NAMALWA (cell line): ENCODE measurements at places on chromosomes 1 and 21.

DNA sequence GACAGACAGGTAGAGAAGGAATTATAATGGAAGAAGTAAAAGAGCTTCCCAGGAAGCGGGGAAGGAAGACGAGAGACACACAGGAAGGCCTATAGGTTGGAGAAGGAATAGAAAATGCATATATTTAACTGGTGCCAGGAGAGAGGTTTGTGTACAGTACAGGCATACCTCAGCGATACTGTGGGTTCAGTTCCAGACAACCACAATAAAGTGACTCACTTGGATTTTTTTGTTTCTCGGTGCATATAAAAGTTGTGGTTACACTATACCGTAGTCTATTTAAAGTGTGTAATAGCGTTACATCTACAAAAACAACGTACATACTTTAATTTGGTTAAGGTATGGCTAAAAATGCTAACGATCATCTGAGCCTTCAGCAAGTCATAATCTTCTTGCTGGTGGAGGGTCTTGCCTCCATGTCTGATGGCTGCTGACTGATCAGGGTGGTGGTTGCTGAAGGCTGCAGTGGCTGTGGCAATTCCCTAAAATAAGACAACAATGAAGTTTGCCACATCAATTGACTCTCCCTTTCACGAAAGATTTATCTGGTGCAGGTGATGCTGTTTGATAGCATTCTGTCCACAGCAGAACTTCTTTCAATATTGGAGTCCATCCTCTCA, 16.0 kb downstream of the YARS1 start:
- DNase-seq: no peak

GRCh38 chr1:191151321-191151807, 673.7 kb upstream of the BRINP3 start:
- no peak for DNase-seq

GRCh38 chr1:151775894-151776664, 12.8 kb upstream of the MRPL9 start:
- no peak for DNase-seq

DNA sequence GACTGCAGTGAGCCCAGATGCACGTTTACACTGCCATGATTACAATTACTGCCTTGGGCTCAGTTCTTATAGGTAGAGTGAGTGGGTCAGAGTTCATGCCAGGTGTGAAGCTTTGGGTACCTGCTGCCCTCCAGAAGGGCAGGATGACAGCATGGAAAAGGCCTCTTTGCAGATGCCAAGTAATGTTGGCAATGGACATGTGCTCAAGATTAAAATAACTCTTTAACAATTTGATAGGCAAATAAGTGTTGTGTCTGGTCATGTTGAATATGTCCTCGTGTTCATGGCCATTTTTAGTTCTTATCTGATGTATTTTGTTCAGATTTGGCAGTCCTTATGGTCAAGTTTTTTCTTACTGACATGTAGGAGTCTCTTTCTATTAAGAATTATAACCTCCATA, 34.8 kb downstream of the S100B start:
- DNase-seq: no peak

- no peak for DNase-seq
These were observed 319.8 kb upstream of the SPAG17 start for GRCh38 chr1:118504867-118505266.

DNA sequence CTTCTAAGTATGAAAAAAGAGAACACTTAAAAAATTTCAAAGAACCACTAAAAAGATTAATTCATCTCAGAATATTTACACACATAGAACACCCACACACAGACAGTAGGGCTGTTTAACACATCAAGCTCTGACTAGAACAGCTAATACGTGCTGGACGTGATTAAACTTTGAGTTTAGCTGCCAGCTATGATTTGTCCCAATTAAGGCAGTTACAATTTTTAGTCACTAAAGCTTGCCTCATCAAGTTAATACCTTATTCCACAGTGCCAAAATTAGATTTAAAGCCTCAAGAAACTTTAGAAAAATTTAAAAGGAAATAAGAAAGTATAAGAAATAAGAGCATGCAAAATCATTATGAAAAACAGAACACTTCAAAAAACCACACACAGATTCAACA, 18.9 kb downstream of the SLC16A1 start:
- DNase-seq: no peak

DNA sequence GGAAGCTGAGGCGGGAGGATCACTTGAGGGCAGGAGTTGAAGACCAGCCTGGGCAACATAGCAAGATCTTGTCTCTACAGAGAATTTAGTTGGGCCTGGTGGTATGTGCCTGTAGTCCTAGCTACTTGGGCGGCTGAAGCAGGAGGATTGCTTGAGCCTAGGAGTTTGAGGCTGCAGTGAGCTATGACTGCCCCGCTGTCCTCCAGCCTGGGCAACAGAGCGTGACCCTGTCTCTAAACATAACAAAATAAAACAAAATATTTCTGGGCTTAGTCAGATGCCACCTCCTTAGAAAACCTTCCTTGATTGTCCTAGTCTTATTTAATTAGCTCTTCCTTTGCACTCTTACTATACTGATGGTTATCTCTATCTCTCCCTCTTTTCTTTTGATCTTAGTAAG, 8.5 kb downstream of the TGFB2 start:
- no peak for DNase-seq

- DNase-seq: no peak
These were observed 95.4 kb downstream of the LPAR3 start for GRCh38 chr1:84797603-84798002.
